ENCODE measurements at places on chromosomes 3 and 15.

- no peak for DNase-seq
Observed at GRCh38 chr3:42635111-42635510, 18.4 kb upstream of the ZBTB47 start.

DNA sequence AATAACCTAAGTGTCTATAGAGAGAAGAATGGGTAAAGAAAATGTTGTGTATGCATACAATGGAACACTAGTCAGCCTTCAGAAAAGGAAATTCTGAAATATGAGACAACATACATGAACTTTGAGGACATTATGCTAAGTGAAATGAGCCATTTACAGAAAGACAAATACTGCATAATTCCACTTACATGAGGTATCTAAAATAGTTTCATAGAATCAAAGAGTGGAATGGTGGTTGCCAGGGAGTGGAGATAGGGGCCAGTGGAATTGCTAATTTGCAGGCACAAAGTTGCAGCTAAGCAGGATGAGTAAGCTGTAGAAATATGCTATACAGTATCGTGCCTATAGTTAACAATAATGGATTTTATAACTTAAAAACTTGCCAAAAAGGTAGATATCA is 779.6 kb upstream of the ARPP21 start:
- no peak for DNase-seq

DNA sequence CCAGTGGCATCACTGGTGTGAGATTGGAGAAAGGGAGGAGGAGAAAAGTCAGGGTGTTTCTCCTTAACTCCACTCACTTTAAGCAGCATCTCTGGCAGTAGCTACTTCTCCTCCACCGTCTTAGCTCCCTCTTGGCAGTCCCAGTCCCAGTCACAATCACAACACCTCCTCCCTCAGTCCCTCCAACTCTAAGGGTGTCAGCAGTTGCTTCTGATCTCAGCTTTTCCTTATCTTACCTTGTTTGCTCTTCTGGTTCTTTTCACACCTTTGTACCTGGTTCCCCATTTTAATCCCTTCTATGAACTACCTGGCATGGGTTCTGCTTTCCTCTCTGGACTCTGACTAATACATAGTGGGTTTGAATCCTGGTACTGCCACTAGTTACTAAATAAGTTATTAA is 188.3 kb upstream of the CTDSPL start:
- DNase-seq = no peak

DNA sequence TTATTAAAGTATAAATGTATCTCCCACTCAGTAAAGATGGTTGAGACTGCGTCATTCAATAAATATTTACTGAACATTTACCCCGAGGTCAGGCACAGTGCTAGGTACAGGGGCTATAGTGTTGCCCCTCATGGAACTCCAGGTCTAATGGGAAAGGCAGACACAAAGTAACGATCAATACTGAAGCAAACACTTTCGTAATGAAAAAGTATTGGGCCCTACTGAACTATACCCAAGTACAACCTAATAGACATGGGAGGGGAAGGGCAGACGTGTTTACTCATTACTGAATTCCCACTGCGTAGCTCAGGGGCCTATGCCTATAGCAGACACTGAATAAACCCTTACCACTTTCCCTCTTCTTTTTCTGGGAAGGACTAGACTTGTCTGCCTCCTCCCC is 56.9 kb downstream of the KLHL6 start:
- no peak for DNase-seq

GRCh38 chr15:25175033-25175788 is 220.4 kb downstream of the SNRPN start:
- DNase-seq = no peak

- DNase-seq = no peak
Observed at GRCh38 chr3:51559411-51559888, 20.9 kb downstream of the RAD54L2 start.
